Neural crest cell (in vitro differentiated cells): ENCODE measurements at places on chromosomes 13 and 19.

GRCh38 chr19:35095667-35096368 is 19.8 kb upstream of the FXYD3 start:
- no peak for DNase-seq

DNA sequence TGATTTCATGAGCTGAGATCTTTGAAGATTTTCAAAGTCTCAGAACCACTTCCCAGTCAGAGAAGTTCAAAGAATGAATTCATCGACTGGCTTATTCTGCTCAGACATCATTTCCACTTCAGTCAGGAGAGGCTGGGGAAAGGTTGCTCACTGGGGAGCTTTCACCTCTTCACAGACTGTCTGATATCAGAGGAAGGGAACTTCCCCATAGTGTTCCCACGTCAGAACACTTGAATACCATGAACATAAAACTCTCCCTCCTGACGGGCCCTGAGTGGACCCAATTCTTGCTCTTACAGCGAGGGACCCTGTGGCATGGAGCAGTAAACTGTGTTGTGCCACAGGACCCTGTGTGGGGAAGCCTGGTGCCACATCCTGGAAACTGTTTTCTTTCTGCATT is 492.6 kb downstream of the COG6 start:
- no peak for DNase-seq

DNA sequence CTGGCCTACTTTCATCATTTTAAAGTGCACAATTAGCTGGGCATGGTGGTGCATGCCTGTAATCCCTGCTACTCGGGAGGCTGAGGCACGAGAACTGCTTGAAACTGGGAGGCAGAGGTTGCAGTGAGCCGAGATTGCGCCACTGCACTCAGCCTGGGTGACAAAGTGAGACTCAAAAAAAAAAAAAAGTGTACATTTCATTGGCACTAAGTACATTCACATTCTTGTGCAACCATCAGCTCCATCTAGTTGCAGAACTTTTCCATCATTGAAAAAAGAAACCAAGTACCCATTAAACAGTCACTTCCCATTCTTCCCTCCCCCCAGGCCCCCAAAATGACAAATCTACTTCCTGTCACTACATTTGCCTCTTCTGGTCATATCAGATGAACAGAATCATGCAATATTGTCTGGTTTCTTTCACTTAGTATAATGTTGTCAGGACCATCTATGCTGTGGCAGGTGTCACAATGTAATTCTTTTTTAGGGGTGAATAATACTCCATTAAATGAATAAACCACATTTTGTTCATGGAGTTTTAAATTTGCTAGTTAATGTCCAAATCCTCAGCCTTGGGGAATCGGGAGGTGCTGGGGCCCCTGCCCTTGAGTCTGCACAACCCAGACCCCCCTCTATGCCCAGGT is 7.4 kb upstream of the SIGLEC11 start:
- DNase-seq, result no peak

DNA sequence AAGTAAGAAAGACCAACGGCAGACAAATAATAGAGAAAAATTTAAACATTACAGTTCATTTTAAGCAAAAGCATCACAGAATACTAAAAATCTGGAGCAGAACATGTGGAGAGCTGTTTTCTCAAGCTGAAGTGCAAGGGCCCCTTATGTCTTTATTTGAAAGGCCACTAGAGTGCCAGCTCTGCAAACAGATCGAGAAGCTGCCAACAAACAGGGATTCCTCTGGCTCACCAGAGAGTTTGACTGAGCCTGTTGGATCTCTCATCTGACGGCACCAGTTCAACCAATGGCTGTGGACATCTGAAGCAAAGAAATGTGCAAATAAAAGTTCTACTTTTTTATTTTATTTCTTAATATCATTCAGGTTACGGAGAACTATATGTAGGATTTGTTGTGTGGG is 119.7 kb downstream of the COL4A2 start:
- no peak for DNase-seq

DNA sequence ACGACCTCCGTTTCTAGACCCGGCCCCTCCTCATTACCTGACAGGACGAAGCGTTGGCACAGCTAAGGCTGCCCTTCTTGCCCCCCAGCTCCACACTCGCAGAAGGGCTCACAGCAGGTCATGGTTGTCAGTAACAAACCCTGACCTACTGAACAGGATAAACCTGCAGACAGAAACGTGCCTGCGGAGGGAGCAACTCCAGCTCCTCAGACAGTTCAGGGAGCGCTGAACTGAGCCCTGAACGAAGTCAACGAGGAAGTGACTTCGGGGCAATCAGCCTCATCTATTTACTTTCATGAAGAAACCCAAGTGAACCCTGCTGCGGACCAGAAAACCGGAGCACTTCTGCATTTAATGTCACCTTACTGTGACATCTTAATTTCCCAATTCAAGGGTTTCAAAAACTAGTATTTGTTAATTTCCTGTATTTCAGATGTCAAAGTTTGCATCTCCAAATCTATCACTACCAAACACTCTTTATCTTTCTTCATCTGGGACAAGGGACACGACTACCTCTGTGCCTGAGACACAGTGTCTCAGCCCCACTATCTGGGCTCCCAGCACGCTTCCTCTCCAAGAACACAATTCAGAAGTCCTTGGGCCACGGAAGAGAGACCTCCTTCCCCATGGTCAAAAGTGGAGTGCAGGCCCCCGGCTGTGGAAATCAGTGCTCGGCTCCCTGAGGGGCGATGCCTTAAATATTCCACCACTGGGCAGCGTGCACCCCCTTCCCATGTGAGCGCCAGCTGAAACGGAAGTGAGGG is 40.2 kb downstream of the CARS2 start:
- no peak for DNase-seq

GRCh38 chr19:40598121-40598917 is 2.9 kb upstream of the LTBP4 start:
- peak; percentile 97 for DNase-seq

GRCh38 chr19:51607077-51607476 is 23.1 kb downstream of the SIGLEC5 start:
- no peak for DNase-seq

GRCh38 chr19:50565984-50566903 is 2.0 kb downstream of the LRRC4B start:
- DNase-seq, result no peak

- DNase-seq, result peak; percentile 66
Measured at GRCh38 chr19:35868172-35868822, at the start of gene APLP1. TSS of gene APLP1 (plus strand) at chr19:35868574. CDS start at chr19:35868637, 63 bp downstream.

- no peak for DNase-seq
Measured at GRCh38 chr13:40351537-40352379, 314.7 kb downstream of the FOXO1 start.

DNA sequence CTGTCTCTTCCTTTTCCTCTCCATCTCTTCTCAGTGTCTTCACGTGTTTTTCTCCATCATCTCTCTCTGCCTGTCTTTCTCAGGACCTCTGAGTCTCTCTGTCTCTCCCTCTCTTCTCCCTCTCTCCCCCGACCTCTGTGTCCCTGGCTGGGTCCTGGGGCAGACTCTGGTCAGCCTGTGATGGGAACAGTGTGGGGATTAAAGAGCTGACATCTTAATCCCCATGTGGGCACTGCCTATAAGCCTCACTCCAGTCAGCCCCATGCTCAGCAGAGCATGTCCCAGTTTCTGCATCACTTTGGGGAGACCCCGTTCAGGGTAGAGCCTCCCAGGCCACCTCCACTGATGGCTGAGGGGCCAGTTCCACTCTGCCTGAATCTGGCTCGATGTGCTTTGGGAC is 16.2 kb downstream of the EGLN2 start:
- DNase-seq, result no peak

- DNase-seq, result no peak
Measured at GRCh38 chr19:35478794-35479677, 11.2 kb downstream of the KRTDAP start.

- no peak for DNase-seq
Measured at GRCh38 chr19:44576843-44577565, 36.4 kb upstream of the IGSF23 start.

GRCh38 chr13:27965740-27966640 is 3.1 kb downstream of the CDX2 start:
- no peak for DNase-seq

DNA sequence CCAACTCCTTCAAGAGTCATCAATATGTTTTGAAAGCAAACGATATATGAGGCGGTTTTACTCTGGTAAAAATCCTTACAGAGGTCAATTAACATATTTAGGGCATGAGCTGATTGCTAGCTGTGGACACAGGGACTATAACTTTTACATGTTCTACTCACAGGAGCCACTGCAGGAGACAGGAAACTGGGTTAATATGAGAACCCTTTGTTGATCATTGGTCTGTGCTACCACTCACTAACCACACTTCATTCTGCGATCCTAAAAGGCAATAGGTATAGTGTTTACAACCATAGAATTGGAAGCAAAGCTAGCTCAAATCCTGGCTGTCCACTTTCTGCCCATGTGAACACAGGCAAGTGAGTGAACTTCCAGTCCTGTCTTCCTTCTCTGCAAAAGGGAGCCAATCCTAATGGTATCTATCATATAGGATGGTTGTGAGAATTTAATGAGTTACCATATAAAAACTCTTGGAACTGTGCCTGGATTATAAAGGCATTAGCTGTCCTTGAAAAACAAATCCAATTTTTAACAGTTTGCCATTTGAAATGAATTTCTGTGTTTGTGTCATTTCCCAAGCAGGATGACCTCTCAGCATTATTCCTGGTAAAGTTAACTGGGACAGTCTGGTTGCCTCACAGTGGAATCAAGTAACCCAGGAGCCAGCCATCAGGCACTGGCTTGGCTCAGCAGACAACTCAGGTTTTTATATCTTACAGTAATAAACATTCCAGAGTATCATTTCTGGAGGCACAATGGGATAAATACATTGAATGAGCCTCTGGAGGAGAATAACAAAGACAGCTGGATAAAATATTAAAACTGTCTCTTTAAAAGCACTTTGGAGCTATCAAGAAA is 29.8 kb upstream of the RAP2A start:
- DNase-seq, result no peak

DNA sequence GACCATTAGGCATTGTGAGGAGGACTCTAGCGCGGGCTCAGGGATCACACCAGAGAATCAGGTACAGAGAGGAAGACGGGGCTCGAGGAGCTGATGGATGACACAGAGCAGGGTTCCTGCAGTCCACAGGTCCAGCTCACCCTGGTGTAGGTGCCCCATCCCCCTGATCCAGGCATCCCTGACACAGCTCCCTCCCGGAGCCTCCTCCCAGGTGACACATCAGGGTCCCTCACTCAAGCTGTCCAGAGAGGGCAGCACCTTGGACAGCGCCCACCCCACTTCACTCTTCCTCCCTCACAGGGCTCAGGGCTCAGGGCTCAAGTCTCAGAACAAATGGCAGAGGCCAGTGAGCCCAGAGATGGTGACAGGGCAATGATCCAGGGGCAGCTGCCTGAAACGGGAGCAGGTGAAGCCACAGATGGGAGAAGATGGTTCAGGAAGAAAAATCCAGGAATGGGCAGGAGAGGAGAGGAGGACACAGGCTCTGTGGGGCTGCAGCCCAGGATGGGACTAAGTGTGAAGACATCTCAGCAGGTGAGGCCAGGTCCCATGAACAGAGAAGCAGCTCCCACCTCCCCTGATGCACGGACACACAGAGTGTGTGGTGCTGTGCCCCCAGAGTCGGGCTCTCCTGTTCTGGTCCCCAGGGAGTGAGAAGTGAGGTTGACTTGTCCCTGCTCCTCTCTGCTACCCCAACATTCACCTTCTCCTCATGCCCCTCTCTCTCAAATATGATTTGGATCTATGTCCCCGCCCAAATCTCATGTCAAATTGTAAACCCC is 2.8 kb upstream of the CEACAM5 start:
- DNase-seq, result no peak

- DNase-seq, result no peak
Measured at GRCh38 chr19:46815833-46816627, 27.6 kb upstream of the SLC1A5 start.

GRCh38 chr13:97460004-97460775 is 26.2 kb downstream of the RAP2A start:
- no peak for DNase-seq

GRCh38 chr19:41111750-41112295 is 2.4 kb upstream of the CYP2F1 start:
- DNase-seq, result no peak

DNA sequence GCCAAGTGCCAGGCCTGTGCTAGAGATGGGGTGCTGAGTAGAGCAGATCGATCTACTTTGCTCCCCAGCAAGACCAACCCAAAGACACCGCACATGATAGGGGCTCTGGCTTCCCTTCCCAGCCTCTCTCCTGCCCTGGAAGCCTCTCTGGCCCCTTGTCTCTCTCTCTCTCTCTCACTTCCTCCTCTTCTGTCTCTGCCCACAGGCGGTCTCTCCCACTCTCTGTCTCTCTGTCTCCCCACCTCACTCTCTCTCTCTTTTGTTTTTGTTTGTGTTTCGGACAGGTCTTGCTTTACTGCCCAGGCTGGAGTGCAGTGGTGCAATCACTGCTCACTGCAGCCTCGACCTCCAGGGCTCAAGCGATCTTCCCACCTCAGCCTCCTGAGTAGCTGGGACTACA is 1.3 kb downstream of the SELENOV start:
- DNase-seq, result no peak

DNA sequence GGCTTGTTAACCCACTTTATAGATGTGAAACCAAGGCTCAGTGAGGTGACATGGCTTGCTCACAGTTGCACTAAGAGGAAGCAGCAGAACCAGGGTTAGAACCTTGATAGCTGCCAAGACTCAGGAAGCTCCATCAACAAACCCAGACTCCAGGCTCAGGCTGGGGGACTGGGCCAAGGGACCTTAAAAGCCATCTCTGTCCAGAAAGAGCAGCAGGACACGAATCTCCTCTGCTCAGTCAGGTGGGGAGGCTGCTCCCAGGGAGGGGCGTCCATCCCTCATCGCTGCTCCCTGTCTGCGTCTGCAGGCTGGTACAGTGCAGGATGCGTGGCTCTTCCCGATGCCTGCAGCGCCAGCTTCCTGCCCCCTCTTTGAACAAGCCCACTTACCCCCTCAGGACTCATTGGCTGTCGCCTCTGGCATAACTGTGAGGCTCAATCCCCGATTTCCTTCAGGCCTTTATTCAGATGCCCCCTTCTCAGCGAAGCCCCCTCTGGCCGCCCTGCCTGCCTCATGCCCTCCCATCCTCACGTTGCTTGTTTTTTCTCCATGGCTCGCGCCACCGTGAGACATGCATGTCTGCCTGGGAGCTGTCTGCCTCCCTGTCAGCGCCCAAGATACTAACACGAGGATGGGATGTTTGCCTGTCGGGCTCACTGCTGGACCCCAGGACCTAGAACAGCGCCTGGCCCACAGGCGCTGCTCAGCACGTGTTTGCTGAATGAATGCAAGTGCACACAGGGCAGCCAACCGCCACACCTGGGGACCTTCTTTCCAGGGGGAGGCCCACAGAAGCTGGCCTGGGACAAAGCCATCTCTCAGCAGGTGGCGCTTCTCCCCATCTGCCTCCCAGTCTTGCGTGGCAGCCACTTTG is 21.5 kb downstream of the AKT2 start:
- DNase-seq, result no peak

- DNase-seq, result no peak
Measured at GRCh38 chr19:48858984-48859710, 9.3 kb downstream of the PLEKHA4 start.
